ENCODE measurements at places on chromosomes 5 and 9.

GRCh38 chr5:178357121-178357521 is 124.5 kb upstream of the PHYKPL start:
- DNase-seq = no peak

GRCh38 chr9:86944796-86945727 is 2.2 kb downstream of the GAS1 start:
- DNase-seq = no peak

GRCh38 chr9:27560457-27560856 is 12.8 kb downstream of the C9orf72 start:
- no peak for DNase-seq

GRCh38 chr5:56356121-56356835 is 123.1 kb upstream of the ANKRD55 start:
- DNase-seq = no peak

All from GM20000 (cell line).